ENCODE measurements at places on chromosomes 7 and 10.

- peak; percentile 0 for DNase-seq
Observed at GRCh38 chr7:57868771-57869483, 418.9 kb downstream of the ZNF716 start.

DNA sequence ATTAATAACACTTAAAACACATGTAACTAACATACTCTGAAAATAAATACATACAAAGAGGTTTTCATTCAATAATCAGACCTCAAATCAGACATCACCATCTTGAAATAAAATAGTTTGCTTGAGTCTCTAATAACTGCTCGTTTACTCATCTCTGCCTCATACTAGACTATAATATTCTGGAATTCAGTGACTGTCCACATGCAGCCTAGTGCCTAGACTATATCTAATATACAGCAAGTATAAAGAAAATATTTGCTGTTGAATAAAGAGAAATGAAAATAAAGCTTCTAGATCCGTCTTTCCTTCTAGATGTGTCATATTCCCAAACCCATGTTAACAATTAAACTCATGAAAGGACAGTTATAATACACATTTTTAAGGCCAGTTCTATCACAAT, 236.3 kb upstream of the LRRN3 start:
- DNase-seq = no peak

DNA sequence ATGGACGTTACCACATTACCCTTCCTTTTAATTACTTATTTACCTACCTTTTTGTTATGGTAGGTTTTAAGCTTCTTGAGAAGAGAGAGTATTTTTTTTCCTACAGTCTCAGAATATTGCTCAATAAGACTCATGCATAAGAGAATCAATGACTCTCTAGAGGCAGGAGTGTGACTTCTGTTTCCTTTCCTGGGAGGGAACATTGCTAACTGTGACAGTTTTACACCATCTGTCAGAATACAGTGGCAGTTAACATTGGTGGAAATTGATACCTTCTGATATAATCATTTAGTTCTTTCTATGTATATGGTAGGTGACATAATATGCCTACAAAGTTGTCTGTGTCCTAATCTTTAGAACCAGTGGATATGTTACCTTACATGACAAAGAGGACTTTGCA, 348.7 kb upstream of the POT1 start:
- no peak for DNase-seq

- DNase-seq = no peak
Observed at GRCh38 chr7:4486907-4487306, 195.2 kb upstream of the FOXK1 start.

DNA sequence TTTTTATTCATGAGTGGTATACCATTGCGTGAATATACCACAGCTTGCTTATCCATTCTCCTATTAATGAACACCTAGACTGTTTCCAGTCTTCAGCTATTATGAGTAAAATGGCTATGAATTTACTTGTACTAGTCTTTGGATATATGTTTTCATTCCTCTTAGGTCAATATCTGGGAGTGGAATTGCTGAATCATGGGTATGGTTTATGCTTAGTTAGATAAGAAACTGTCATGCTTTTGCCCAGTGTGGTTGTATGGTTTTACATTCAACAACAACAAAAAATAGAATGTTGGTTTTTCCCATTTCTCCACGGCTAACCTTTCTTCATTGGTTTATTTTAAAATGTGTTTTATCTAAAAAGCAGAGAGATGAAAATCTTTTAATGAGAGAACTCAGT, 308.3 kb downstream of the PHF14 start:
- no peak for DNase-seq

DNA sequence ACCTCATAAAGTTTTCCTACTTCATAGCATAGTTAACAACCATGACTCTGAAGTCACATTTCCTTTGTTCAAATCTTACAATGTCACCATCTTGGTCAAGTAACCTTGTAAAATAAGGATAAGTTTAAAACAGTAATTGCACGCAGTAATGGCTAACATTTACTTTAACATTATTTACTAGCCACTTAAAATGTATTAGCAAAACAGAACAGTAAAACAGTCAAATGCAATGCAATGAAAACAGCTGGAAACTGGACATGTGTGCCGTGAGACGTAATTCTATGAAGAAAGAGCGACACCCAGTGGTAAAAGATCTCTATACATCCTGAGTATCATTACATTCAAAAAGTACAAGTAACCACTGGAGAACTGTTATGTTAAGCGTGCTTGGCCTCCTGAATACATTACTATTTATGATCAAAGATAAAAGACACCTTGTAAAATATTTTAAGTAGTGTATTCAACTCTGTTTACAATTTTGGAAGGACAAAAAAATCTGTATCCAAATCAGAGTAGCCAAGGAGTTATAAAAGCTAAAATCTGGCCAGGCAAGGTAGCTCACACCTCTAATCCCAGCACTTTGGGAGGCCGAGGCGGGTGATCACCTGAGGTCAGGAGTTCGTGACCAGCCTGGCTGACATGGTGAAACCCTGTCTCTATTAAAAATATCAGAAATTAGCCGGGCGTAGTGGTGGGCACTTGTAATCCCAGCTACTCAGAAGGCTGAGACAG, 27.2 kb downstream of the ATE1 start:
- peak; percentile 79 for DNase-seq

DNA sequence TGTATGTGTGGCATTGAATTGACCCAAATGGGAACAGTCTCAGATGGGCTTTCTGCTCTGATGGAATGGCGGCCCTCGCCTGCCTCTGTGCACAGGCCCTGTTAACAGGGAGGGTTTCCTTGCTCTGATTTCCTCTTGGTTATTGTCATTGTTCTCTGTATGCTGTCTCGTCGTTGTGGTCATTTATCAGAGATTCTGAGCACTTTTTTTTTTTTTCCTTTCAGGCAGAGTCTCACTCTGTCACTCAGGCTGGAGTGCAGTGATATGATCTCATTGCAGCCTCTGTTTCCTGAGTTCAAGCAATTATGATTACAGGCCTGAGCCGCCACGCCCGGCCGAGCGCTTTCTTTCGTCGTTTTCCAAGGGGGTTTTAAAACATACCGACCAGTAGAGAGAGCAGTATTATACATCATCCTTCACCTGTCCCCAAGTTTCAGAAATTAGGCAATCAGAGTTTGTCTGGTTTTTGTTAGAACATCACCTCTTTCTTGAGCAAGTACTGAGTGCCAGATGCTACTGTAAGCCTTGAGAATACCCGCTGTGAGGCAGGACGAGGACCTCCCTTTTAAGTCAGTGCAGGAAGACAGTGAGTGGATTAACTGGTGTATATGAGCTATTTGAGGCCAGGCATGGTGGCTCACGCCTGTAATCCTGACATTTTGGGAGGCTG, 6.5 kb downstream of the CHST12 start:
- DNase-seq = no peak

Measured in midbrain (tissue), 1 donor.